Astrocyte of the spinal cord (primary cell): ENCODE measurements at places on chromosomes 12 and 14.

GRCh38 chr12:71610031-71610795 lies 53.4 kb downstream of the ZFC3H1 start:
- DNase-seq = no peak

- no peak for DNase-seq
Measured at GRCh38 chr14:106505366-106505765, 979.0 kb downstream of the TMEM121 start.

- peak; percentile 47 for DNase-seq
Measured at GRCh38 chr12:104535369-104535768, 78.6 kb downstream of the CHST11 start.

- DNase-seq = peak; percentile 91
Measured at GRCh38 chr12:68807576-68808387, at the start of gene MDM2. Gene MDM2 (plus strand): TSS chr12:68808177. CDS start chr12:68808478, 301 bp downstream.

GRCh38 chr12:6214633-6215032 lies 14.4 kb downstream of the CD9 start:
- no peak for DNase-seq

DNA sequence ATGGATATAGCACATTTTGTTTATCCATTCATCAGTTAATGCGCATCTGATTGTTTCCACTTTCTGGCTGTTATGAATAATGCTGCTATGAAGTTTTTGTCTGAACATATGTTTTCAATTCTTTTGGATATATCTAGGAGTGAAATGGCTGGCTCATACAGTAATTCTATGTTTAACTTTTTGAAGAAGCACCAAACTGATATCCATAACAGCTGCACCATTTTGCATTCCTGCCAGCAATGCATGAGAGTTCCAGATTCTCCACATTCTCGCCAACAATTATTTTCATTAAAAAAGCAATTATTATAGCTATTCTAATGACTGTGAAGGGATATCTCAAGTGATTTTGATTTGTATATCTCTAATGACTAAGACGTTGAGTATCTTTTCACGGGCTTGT lies 89.9 kb upstream of the PPP4R3A start:
- no peak for DNase-seq

GRCh38 chr14:54806616-54807015 lies 96.0 kb downstream of the GCH1 start:
- no peak for DNase-seq

DNA sequence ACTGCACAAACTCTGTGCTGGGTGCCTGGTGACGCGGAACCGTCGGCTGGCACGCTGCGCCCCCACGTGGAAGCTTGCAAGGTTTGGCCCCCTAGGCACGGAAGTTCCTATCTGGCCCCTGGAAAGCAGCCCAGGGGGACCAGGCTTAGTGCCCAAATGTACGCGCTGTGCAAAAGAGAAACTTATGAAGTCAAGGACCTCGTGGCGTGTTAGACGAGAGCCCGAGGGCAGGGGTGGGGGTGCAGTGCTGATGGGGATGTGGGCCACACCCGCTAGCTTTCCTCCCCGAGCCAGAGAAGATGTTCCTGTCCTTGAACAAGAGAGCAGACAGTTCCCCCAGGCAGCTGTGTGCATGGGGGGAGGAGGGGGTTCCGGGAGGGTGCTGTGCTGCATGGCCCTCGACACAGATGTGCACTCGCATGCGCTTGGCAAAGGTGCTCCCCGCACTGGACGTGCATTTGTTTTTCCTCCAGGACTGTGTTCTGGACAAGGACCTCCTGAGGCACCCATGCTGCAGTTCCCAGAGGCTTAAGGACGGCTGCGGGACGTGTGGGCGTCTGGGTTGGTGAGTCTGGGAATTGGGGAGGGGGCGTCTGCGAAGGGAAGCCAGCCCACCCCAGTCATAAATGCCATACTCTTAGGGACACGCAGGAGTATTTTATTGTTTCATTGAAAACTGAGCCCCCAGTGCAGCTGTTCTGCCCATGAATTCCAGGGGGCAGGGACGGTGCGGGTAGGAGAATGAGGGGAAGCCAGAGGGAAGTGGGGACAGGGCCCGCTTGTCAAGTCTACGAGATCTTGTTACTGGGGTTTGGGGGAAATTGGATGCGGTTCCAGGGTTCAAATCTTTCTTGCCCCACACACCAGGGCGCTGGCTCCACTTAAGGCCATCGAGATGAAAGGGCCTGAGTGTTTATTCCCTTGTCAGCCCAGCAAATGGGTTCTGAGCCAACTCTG lies 80.0 kb downstream of the NTF3 start:
- peak; percentile 13 for DNase-seq

- DNase-seq = peak; percentile 31
Measured at GRCh38 chr12:41014643-41015020, 173.5 kb upstream of the PDZRN4 start.

DNA sequence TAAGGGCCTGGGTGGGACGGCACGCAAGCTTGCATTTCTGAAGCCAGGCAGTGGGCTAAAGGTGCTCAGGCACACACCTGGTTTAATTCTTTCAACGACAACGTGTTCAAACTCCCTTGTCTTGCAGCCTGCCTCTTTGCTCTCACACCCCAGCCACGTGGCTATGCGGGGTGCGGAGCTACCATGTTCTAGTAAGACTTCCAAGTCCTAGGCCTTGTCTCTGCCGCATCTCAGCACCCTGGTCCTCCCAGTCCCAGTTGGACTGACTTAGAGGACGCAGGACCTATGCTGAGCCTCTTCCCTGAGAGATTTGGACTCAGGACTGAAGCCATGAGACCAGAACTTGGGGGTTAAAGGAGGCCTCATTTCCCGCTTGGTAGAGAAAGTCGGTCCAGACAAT lies 62.2 kb downstream of the CLMN start:
- no peak for DNase-seq

DNA sequence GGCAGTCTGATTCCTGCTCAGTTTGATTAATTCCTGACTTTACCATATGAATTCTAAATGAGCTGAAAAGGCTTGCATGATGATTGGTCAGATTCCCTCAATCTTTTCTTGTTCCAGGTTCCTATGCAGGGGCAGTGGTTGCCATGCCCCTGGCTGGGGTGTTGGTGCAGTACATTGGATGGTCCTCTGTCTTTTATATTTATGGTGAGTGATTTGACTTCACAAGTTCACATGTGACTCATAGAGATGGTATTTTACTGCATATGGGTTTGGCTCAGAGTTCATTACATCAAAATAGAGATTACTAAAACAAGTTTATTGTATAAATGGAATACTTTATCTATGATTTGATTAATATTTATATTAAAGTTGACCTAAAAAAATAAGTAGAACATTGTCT lies 44.8 kb downstream of the SLC17A8 start:
- DNase-seq = peak; percentile 34

DNA sequence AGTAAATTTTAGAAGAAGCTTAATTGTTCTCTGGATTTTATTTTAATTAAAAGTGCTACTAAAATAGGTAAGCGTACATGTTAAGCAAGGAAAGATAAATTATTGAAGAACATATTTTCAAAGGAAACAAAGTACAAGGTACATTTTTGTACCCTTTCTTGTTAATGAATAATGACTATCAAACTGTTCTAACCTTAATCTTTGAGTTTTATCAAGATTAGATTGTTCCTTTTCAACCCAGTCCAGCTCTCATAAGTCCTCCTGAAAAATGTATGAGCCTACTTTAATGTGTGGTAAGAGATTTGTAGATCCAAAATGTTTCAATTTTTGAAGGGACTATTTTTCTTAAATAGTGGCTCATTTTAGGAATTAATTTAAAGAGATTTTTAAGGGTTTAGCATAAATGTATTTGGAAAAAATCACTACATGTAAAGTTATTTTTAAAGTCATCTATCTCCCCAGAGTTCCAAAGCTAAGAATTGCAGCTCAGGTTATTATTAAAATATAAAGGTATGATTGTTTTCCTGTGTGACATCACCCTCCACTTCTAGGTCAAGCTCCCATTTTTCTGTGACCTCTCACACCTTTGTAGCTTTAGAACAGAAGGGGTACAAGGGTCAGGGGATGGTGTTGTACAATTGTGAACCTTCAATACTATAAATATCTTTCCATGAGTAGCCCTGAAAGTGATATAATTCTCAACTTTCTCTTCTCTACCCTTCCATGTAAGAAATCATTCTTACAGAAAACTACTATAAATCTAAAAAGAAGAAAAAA lies 1.2 kb upstream of the PIK3C2G start:
- DNase-seq = no peak

DNA sequence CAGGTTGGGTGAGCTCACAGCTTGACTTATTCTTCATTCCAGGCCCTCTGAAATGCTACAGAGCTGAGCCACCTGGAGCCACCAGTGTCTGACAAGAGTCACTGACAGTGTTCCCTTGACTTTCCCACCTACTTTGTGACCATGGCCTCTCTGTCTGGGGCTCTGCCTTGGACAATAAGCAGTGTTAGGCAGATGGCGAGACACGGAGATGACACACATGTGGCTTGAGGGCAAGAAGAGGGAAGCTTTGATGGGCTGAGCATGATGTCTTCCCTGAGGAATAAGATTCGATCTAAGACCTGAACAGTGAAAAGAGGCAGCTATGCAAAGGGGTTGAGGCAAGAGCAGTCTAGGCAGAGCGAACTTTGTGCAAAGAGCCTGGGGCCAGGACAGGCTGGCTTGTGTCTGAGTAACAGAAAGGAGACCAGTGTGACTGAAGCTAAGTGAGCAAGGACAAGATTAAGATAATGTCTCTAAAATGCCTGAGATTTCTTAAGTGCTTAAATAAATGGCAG lies 105.5 kb downstream of the NUAK1 start:
- DNase-seq = no peak

GRCh38 chr12:52977170-52977569 lies 28.3 kb downstream of the KRT18 start:
- DNase-seq = no peak

GRCh38 chr12:3520711-3521110 lies 29.7 kb downstream of the PRMT8 start:
- no peak for DNase-seq

DNA sequence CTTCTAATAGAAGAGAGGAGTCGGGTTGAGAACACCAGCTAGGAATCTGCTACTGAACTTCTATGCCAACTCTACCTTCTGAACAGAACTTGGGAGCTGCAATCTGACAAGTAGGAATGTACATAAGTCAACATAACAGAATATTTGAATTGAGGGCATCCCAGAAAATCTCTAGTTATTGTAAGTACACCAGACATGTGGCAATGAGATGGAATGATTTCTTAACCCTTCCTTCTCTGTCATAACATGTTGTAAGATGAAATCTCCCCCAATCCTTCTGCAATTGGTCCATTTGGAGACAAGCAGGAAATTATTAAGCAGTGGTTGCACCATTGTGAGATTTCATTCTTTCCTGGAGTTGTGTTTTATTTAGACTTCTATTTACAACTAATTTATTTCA lies 68.7 kb upstream of the TMPO start:
- no peak for DNase-seq

GRCh38 chr14:29788093-29788492 lies 139.6 kb downstream of the PRKD1 start:
- DNase-seq = no peak

- DNase-seq = no peak
Measured at GRCh38 chr12:51924551-51925319, 17.4 kb downstream of the ACVRL1 start.

GRCh38 chr14:52852810-52853521 lies 61.6 kb upstream of the GNPNAT1 start:
- no peak for DNase-seq

DNA sequence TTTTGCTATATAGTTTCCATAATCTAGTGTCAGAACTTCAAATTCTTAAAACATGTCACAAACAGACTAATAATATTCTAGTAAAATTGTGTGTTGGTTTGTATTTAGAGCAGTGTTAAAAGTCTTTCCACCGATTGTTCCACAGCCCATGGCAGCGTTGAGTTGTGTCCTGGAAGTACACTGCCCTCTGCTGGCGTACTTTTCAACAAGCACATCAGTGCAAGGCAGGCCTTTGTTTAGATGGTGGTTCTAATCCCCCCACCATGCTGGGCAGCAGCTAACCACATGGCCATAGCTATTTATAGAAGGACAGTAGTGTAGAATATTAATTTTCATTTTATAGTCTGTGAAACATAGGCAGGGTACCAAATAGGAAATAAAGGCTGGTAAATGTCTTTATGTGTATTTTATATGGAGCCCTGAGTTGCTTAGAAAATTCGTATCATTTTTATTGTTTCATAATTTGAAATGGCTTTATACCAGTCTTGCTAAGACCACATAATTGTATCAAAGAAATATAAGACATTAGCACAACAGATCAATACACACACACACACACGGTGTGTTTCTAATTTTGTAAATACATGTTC lies 235.4 kb downstream of the SEC23A start:
- DNase-seq = peak; percentile 76

DNA sequence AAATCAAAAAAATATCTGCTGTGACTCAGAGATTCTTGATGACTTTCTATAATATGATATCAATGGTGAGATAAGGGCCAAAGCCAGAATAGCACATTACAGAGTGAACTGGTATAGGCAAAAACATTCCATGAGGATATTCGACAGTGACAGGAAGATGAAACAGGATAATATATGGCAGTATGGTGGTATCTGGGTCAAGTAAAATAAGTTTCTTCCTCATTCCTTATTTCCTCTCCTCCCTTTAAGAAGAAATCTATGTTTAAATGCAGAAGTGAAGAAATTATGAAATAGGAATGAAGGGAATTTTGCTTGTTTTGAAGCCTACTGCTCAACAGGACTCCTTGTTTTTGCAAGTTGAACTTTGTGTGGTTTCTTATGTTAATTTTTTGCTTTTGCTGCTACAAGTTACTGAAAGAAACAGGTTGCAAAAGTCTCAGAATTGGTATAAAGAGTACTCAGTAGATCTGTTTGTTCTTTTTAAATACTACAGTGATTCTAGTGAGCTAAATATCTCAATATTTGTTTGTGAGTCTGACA lies 7.0 kb downstream of the ACSS3 start:
- no peak for DNase-seq

GRCh38 chr12:88658009-88658408 lies 77.7 kb upstream of the KITLG start:
- DNase-seq = no peak

DNA sequence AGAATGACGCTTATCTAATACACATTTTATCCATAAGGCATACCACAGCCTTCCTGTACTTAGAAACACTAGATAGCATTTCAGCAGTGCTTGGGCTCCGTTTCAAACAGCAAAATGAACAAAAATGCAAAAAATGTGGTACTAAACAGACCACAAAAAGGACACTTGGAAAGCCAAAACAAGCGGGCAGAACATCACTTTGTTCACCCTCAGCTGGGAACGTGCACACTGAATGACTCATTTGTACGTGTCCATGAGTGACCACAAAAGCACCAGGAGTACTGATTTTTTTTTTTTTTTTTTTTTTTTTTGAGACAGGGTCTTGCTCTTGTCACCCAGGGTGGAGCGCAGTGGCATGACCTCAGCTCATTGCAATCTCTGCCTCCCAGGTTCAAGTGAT lies 8.9 kb upstream of the FOXN3 start:
- DNase-seq = peak; percentile 98

- no peak for DNase-seq
Measured at GRCh38 chr12:98453492-98453891, 61.9 kb upstream of the TMPO start.

DNA sequence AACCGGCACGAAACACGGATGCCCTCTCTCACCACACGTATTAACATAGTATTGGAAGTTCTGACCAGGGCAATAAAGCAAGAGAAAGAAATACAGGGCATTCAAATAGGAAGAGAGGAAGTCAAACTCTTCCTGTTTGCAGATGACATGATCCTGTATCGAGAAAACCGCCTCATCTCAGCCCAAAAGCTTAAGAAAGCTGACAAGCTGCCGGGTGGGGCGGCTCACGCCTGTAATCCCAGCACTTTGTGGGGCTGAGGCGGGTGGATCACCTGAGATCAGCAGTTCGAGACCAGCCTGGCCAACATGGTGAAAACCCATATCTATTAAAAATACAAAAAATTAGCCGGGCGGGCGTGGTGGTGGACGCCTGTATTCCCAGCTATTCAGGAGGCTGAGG lies 17.7 kb downstream of the OR6S1 start:
- no peak for DNase-seq

GRCh38 chr12:31599053-31599452 lies 8.1 kb upstream of the DENND5B start:
- no peak for DNase-seq
